ENCODE measurements at places on chromosomes 5 and 9.
A peak's percentile ranks its signal among the peaks of the same experiment; 100 is the strongest.

GRCh38 chr9:5947912-5948311, 57.2 kb downstream of the MLANA start:
- DNase-seq, result no peak

GRCh38 chr5:1401536-1402138, 43.6 kb downstream of the SLC6A3 start:
- DNase-seq, result peak; percentile 11

DNA sequence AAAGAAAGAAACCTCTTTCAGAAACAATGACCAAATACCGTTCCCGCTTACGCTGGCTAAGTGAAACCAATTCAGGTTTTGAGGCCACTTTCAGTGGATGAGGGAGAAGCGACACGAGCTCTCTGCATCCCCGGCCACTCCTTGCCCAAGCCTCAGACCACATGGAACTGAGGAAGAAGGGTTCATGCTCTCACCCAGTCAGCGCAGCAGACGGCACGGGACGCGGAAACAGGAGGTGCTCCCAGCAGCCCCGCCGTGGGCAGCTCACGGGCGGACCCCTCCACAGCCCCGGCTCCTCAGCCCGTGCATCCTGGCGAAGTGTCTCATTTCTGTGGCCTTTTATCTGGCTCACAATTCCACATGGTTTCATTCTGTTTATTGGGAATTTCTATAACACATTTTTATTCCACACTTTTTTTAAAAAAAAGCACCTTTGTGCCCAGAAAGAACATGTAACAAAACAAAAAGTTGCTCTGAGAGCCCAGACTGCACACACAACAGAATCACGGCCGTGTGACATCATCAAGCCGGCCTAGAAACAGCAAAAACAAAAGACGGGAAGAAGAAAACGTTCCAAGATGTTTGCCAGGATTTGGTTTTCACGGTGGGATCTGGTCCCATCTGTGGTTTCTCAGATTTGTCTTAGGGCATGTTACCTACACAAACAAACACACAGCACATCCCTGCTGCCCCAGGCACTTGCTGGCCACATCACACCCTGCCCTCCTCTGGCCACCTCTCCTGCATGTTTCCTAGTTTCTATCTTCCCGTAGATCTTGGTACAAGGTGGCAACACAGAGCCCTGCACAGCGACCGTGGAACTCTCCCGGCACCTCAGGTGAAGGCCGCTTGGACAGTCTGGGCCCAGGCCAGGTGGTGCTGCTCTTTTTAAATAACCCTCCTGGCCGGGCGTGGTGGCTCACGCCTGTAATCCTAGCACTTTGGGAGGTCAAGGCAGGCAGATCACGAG, 16.2 kb downstream of the QSOX2 start:
- DNase-seq, result no peak

DNA sequence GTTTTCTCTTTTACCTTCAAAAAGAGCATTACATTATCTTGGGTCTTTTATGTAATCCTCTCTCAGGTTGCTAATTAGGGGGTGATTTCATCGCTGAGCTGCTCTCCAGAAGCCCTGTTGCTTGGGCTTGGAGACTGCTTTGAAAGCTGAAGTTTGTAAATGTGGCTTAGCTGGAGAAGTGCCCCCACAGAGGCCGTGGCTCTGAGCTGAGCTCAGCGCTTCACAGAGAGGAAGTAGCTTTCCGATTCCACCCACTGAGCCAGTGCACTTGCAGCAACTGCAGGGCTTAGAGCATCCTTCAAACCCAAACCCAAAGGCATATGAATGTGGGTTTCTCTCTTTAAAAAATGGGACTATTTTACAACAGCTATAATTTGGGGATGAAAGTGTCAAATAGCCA, 13.7 kb upstream of the NXNL2 start:
- no peak for DNase-seq

DNA sequence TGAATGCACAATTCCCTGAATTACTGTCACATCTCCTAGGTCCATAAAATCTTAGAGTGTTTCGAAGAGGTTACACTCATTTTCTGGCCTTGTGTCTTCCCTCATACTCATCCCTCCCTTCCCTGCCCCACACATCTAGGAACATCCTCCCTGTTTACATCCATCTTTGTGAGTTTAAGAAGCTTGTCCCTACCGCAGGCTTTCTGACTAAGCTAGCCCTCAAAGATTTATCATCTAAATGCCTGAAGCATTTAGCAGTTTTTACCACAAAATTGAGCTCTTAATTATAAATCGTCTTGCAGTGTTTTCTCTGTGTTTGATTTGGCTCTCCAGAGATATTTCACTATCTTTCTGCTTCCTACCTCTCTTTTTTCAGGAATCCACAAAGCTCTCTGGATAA, 374.8 kb downstream of the KIAA0825 start:
- no peak for DNase-seq

GRCh38 chr9:91312717-91313325, 48.9 kb downstream of the AUH start:
- no peak for DNase-seq

- no peak for DNase-seq
These were observed 207.5 kb downstream of the CHSY3 start for GRCh38 chr5:130111746-130112145.

GRCh38 chr5:38948501-38948900, 102.7 kb downstream of the OSMR start:
- no peak for DNase-seq

DNA sequence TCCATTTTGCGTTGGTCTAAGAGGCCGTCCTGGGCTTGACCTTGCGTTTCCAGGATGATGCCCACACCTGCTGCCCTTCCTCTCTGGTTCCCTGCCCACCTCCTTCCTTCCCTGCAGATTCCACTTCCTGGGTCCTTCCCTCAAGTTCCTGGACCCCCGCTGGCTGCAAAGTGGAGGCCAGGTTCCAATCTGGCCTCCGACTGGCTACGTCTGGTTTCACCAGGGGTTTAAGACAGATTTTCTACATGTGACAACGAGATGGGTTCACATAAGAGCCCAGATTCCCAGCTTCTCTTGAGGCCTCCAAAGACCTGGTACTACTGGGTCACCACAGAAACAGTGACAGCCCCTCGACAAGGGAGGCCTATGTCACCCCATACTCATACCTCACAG, 2.1 kb downstream of the MGAT4B start:
- no peak for DNase-seq

DNA sequence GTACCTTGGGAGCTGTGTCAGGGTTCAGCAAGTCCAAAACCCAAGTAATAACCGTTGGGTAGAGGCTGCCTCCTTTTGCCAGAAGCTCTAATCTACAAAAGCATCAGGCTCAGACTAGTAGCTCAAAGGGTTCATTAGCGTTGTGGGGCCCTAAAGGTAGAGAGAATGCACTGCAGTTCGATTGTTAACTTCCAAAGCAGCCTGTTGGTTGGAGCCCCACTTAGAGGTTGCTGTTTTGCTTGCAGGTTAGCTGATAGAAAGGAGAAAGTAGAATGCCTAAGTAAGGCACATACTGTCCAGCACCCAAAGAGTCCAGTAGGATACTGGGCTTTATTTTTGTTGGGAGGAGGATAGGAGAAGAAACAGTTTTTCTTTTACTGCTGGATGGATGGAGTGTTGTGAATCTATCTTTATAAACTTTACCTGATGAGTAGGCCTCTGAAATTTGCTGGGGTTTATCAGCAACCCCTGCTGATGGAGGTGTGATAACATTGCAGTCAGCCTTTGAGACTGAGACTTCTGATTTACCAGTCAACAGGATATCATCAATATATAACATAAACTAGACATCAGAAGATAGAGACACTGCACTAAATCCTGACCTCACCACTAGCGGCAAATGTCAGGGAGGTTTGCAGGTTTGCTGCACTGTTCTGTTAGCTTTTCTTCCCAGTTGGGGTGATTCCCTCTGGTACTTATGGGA, 34.8 kb downstream of the ZNF131 start:
- DNase-seq, result no peak

DNA sequence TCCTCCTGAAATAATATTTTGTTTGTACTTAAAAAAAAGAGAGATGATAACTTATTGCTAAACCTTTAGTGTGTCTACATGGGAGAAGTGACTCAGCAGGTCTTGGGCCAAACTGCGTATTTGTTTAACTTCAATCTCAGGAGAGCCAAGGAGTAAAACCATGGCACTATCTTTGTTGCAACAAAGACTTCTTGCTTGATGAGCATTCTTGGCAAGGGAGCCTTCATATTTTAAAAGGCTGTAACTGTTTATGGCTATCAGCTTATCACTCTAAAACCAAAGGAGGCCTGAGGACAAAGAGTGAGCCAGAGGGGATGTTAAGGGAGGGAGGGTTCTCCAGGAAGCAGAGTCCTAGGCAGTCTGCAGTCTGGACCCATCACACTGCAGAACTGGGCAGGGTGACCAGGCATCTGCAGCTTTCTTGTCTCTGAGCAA, 216.2 kb upstream of the S1PR3 start:
- DNase-seq, result no peak
